ENCODE measurements at places on chromosomes 5 and 9.

DNA sequence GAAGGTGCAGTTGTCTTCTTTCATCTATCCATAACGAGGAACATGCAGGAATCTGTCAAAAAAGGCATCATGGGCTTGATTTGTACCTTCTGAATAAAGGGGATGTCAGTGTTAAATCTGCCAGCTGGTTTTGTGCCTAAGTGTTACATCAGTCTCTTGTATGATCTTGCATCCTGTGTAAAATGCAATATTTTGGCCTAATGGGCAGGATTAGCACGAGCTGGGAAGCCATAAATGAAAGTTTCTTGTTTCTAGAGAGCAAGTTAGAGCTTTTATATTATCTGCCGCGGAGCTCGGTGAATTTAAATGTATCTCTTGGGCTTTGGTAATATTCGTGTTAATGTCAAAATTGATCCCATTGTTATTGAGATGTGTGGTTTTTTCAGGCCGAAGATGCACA lies 526.1 kb upstream of the WWC1 start:
- no peak for DNase-seq

GRCh38 chr9:136122425-136123383 lies 4.0 kb upstream of the TMEM250 start:
- peak; percentile 95 for DNase-seq

GRCh38 chr5:142465476-142465875 lies 140.7 kb upstream of the SPRY4 start:
- DNase-seq = no peak

DNA sequence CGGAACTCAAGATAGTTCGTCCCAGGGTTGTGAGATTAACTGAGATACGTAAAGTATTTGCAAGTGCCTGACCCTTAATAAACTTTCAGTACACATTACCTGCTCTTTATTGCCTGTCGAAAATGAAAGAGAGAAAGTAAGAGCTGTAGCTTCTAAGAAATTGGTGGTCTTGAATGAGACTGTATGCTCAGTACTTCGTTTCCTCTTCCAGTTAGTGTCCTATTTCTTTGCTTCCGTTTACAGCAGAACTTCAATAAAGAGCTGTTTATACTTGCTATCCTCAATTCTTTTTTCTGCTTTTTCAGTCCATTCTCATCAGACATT lies 534 bp downstream of the SRFBP1 start:
- no peak for DNase-seq

- no peak for DNase-seq
These were observed 204.8 kb downstream of the DCP2 start for GRCh38 chr5:113181409-113181808.

DNA sequence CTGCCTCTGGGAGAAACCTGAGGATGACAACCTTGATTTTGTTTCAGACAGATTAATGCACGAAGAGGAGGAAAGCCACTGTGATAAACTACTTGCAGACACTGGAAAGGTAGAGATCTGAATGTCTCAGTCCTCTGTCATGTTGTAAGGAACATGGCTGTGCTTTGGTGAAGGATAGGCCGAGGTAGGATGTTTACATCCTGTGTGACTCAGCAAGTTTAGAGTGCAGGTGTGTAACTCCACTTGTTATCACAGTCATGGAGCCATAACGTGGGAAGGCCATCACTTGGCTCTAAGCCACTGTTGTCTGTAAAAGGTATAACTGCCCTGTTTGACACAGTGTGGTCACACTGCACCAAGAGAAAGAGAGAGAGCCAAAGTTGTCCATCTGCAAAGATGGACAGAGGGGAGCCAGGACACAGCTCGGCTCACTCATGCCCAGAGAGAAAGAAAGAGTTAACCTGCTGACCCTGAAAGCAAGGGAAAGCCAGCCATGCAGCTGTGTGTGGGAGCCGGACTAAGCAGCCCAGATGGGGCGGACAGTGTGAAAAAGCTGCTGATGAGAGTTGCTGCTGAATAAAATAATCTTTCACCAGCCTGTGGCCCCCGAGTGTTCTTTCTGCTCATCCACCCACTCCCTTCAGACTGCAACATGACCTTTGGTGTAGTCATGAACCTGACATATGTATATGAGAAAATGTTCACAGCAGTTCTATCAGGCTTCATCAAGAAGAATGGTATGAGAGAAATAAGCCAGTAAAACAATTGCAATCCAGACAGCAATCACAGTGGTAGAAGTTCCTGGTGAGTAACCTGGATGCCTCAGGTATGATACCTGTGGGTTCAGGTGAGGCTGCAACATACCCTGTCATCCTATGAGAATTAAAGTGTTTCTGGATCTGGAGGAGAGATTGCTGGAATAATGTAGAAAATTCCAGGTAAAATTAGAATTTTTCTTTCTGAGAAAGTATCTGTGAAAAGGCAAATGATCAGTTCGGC lies 115.9 kb downstream of the TARS1 start:
- no peak for DNase-seq

- DNase-seq = no peak
These were observed 11.3 kb upstream of the RIOK2 start for GRCh38 chr5:97194366-97194765.

DNA sequence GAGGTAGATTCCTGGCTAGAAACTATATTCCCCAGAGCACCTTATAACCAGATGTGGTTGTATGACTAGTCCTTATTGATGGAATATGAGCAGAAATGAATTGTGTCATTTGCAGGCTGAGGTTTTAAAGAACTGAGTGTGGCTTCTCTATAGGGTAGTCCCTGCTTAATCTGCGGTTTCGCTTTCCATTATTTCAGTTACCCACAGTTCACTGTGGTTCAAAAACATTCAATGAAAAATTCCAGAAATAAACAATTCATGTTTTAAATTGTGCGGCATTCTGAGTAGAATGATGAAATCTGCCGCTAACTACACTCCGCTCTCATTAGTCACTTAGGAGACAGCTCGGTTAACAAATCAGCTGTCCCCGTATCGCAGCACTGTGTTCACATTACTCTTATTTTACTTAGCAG lies 65.1 kb downstream of the ANKRD55 start:
- DNase-seq = no peak

DNA sequence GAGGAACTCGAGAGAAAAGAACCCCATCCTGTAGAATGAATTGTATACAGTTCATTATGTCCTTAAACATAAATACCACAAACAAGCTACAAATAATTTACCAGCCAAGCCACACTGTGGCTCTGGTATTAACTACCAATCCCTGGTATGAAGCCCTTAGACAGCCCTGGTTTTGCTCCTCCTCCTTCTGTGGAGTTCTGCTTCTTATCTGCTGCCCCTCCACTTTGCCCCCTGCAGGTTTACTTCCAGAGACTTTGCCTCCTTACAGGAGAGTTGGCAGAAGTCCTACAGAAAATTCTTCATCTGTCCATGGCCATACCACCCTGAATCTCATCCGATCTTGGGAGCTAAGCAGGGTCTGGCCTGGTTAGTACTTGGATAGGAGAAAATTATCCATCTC lies 219.8 kb downstream of the ACTL7B start:
- peak; percentile 47 for DNase-seq

DNA sequence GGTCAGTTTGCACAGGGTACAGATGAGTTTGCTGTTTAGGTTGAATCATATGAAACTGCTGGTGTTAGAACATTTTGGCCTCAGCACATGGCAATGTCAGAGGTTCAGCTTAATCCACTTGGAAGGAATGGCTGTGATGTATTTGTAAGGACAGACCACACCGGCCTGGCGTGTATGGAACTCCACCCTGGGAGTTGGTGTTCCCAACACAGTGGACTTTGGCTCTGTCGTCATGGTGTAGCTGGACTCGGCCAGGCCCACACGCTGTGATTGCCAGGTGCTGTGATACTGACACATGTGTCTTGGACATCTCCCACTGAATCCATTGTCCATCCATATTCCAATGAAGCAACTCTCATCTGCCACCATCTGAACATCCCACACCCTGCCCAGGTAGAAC lies 90.3 kb downstream of the ZNF618 start:
- DNase-seq = no peak

DNA sequence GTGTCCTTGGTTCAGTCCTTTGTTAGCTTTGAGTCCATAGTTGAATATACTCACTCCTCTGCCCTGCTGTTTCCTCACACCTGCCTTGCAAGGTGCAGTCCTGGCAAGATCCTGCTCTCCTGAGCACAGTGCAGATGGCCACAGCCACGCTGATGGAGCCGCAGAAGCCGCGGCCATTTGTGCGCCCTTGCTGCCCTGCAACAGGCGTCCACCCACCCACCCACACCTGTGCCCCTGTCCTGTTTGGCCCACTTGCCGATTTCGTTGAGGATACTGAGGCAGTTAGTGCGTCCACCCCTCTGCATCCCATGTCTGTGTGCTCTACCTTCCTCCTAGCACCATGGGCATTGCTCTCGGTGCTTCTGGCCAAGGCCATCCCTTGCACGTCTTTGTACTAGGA lies 51.1 kb upstream of the LRRTM2 start:
- DNase-seq = no peak

DNA sequence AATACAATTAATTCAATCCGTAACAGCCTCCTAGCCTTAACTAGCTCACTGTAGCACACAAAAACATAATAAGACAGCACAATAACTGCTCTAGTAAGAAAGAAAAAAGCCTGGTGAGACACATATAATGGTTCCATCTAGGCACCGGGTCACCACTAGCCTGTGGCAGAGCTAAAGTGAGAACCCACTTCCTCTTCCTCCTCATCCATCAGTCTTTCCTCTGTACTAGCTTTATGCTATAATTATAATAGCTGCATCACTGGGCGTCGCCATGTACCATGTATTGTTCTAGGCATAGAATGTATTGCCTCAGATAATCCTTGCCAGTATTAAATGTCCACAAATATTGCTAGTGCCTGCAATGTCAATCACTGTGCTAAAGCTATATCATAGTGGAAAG lies 23.1 kb downstream of the ADRB2 start:
- no peak for DNase-seq

GRCh38 chr5:50958852-50959457 lies 292.5 kb downstream of the PARP8 start:
- peak; percentile 32 for DNase-seq

GRCh38 chr5:162484986-162485385 lies 417.4 kb downstream of the GABRG2 start:
- no peak for DNase-seq

DNA sequence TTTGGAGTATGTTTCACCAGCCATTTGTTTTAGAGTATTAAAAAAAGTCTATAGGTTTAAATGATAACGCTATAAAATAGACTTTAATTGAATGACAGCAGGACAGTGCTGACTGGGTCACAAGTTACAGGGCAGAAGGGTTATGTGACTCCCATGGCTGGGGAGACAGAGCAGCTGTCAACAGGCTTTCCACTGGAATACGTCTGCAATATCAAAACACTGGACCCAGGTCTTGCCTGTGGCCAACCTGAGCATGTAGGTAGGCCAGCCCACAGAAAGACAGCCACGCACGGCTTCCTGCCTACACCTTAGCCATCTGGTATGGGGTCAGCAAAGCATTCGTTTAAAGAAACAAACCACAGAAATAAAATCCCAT lies 80.7 kb downstream of the OTULIN start:
- DNase-seq = no peak

DNA sequence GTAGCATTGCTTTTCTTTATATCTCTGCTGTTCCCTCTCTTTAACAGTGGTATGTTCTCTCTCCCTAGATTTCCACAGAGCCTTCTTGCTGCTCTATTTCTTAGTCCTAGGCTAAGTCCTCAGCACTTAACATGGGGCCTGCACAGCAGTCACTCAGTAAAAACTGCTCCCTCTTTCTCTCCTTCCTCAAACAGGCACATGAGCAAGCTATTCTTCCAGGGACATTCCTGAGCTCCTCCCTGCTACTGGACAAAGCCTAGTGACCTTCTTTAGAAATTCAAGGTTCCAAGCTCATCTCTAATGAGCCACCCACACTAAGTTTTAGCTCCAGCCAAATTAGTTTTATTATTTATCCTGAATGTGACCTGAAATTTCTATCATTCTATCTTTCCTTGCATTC lies 39.5 kb downstream of the TRIM32 start:
- DNase-seq = no peak

GRCh38 chr5:28505121-28505520 lies 1466.7 kb upstream of the CDH9 start:
- DNase-seq = no peak

DNA sequence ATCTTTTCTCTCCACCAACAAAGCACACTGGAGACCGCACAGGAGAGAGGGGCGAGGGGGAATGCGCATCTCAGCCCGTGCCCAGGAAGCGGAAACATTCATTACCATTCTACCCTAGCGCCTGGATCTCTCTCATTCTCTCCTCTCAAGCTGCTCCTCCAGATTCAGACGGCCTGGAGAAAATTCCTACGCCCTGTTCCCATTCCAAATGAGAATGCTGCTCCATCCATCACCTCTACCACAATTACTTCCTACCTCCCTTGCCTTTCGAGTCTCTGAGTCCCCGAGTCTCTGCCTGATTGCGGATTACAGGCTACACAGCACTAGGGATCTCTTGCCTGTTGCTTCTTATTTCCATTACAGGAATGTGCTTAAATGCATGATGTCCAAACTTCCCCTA lies 6.7 kb downstream of the DDX31 start:
- DNase-seq = peak; percentile 53

DNA sequence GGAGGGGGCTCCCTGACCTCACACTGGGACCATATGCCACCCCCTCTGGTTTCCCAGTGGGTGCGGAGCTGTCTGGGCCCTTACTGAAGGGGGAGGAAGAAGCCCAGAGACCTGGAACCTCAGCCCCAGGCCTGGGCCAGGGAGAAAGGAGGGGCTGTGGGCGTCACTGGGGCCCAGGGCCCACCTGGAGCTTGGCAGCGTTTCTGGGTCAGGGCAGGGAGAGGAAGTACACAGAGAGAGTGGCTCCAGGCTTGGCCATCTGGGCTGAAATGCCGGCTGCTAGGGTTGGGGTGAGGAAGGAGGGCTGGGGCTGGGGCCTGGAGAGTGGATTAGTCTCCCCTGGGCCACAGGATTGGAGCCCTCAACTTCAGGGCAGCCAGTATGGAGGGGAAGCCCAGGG lies 6.4 kb upstream of the DAB2IP start:
- no peak for DNase-seq

DNA sequence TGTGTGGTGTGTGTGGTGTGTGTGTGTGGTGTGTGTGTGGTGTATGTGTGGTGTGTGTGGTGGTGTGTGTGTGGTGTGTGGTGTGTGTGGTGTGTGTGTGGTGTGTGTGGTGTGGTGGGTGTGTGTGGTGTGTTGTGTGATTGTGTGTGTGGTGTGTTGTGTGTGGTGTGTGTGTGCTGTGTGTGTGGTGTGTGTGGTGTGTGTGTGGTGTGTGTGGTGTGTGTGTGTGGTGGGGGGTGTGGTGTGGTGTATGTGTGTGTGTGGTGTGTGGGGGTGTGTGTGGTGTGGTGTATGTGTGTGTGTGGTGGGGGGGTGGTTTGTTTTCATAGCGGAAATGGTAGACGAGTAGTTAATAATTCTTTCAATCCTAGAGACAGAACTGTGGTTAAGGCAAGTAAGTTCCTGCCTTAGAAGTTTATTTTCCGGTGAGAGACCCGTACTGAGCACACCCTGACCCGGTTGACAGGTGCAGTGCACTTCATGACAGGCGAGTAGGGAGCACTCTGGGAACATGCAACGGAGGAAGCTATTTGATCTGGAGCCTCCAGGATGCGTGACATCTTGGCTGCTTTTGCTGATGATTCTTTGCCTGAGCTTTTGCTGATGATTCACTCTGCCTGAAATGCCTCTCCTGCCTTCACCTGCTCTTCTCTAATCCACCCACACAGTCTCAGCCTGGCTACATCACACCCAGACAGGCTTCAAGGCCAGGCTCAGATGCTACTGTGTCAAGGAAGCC lies 21.7 kb upstream of the FAT2 start:
- no peak for DNase-seq

GRCh38 chr5:132662925-132663770 lies 5.2 kb downstream of the IL13 start:
- peak; percentile 69 for DNase-seq

- no peak for DNase-seq
These were observed 4.8 kb upstream of the DIAPH1 start for GRCh38 chr5:141623611-141624010.

- DNase-seq = no peak
These were observed 26.6 kb downstream of the RUSC2 start for GRCh38 chr9:35516479-35516878.
